ENCODE measurements at places on chromosomes 3 and 15.

- no peak for DNase-seq
Measured at GRCh38 chr3:130688015-130688688, 58.5 kb downstream of the PIK3R4 start.

DNA sequence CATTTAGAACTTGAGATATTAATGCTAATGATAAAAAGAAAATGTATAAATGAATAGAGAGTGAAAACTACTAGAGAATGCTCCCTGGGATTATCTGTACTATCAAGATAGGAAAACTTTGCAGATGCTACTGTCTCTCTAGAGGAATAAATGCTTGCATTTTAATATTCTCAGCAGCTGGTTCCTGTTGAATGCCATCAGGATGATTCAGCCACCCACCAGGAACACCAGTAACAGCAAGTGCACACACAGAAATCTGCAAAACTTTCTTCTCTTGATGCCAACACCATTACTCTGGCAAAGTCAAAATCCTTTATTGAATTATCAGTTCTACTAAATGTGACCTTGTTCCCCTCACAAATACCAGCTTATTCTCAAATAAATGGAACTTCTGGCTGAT is 148.4 kb downstream of the TIGIT start:
- no peak for DNase-seq

- no peak for DNase-seq
Measured at GRCh38 chr3:143419611-143420010, 300.0 kb downstream of the CHST2 start.

- no peak for DNase-seq
Measured at GRCh38 chr3:188212308-188212969, 58.5 kb downstream of the LPP start.

DNA sequence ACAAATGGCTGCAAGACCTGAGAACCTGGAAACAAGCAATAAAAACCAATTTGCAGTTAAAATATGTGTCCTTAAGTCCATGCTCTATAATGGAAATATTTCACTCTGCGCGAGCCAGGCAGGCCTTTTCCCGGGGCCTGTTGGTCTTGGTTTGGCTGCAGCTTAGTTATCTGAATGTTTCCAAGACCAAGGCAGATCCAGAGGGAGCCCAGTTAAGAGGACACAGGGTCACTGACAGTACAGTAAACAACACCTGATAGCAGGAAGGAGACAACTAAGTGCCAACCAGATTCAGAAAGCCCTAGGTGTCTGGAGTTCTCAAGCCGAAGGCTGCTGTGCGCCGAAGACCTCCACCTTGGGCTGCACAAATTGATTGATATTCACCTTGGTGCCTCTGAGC is 32.8 kb downstream of the THSD4 start:
- no peak for DNase-seq

DNA sequence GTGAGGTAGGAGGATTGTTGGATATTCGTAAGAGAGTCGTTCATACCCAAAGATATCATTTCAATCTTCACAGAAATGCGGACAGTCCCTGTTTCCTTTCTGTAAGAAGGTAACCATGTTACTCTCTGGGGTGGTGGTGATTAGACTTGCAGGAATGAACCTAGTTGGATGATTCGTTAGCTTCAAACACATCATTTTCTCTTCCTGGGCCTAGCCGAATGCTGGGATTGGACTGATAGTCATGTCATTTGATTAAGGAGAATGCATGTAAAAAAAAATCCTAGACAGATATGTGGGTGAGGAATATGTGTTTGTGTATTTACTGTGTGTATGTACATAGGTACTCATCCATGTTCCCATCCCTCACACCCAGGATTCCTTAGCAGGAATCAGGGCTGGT is 12.4 kb downstream of the SLCO3A1 start:
- DNase-seq: no peak

- no peak for DNase-seq
Measured at GRCh38 chr3:186653984-186654383, 11.8 kb upstream of the HRG start.

DNA sequence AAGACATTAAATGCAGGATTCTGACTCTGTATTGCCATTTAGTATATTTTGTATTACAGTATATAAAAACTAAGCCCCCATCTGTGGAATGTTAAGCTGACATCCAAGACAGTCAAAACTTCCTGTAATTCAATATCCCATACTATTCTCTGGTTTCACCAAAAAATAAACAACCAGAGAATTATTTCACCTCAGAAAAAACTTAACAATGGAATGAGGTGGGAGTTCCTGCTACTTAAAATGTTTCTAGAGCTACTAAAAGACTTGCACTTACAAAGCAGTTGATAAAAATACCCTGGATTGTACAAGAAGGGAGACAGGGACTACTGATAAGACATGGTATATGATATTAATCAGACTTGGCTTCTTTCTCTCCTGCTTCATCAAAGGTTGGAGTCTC is 8.3 kb downstream of the ARL13B start:
- no peak for DNase-seq

DNA sequence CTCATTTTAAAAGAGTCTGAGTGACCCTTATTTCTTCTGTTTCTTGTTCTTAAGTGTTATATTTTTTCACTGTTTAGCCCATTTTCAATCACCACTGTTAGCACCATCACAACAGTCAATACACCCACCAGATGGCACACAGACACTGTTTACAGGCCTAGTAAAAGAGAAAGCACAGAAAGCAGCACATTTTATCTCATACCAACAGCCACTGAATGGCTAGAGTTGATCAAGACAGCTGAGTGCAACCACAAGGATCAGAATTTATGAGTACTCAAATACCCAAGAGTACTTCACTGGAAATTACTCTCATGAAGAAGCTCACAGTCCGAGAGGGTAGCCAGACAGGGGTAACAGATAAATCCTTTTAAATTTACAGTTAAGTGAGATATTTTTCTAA is 127.0 kb downstream of the TFDP2 start:
- no peak for DNase-seq

DNA sequence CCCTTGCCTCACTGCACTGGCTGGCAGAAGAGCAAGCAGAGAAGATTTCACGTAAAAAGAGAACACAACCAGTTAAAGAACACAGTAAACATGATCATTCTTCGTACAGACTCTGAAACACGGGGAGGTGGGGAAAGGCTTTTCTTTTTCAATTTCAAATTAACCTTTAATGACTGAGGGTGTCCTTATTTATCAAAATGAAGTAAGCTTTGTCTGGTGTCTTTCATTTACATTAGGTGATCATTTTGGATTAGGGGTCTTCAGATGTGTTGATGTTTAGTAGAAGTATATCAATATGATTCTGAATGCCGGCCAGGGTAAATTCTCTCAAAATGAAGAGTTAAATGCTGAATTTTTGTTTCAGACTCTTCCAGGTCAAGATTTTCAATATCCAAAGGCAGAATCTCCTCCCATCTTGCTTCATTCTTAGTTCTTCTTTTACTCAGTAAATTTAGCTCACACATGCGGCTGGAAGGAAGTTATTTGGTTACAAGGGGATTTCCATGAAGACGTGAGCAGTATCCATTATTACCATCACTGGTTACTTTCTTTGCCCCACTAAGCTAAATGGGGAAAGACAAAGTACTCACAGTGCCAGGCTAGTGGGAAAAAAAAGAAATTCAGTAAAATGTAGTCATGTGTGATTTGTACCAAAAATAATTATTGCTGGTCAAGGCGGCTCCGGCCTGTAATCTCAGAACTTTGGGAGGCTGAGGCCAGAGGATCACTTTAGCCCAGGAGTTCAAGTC is 272.2 kb upstream of the NR2F2 start:
- no peak for DNase-seq

GRCh38 chr15:83358972-83359564 is 74.6 kb upstream of the BNC1 start:
- no peak for DNase-seq

GRCh38 chr3:15287565-15288330 is 44.6 kb downstream of the SH3BP5 start:
- DNase-seq: no peak

DNA sequence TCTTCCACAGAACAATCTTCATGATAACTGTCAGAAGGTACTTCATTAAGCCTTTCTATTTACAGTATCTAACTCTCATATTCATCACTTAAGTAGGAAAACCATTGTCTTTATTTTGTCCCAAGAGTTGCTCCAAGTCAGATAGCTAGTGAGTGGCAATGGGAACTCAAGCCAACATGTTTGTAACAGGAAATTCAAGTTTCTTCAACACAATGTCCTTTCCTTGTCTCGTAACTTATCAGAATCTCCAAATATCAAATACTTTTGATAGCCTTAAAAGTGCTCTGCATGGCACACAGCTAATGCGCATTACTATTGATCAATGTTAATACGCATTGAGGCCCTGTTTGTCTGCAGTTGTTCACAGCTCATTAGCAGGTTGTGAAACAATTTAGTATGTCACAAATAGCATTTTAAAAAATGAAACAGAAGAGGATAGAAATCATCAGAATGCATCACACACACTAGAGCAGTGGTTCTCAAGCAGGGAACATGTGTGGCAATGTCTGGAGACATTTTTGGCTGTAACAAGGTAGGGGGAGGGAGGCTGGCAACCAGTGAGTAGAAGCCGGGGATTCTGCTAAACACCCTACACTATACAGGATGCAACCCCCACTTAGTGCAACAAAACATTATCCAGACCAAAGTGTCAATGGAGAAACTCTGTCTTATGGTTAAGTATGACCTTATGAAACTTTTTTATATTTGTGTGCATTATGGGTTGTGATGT is 27.5 kb downstream of the BTLA start:
- DNase-seq: no peak

- DNase-seq: no peak
Measured at GRCh38 chr15:25939122-25939521, 76.0 kb upstream of the ATP10A start.

DNA sequence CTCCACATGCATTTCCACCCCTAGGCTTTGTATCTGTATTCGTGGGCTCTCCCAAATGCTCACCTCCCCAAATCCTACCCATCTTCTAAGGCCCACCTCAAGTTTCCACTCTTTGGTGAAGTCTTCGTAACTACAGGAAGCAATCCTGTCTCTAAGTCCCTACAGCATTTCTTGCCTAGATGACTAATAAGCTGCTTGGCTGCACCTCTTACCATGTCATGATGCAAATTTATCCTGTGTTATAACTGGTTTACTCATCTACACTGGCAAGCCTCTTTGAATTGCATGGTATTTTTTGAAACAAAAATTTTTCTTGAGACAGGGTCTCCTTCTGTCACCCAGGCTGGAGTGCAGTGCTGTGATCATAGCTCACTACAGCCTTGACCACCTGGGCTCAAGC is 73.3 kb downstream of the SETMAR start:
- no peak for DNase-seq

GRCh38 chr3:108124337-108125152 is 33.7 kb upstream of the CD47 start:
- DNase-seq: peak; percentile 78

DNA sequence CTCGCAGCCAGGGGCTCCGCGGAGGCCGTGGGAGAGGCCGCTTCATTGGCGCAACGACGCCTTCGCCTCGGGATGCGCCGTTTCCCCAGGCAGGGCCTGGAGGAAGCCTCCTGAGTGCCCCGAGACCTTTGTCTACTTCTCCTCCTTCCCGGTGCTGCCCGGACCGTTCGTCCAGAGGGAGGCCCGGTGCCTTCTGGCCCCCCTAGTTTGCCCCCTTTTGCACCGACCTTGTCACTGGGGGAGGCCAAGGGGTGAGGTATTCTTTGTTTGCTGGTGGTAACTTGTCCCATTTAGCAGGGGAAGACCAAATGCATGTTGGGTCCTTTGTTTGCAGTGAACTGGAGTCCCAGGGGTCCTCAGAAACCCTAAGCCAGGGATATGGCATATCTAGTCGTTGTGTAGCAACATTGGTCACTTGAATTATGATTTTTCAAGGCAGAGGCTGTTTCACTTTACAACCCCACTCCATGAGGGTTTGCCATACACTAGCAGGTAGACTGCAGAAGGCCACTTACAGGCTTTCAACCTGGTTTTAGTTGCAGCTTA is 615 bp downstream of the DHX30 start:
- DNase-seq: no peak

- no peak for DNase-seq
Measured at GRCh38 chr15:60326824-60327654, 70.7 kb downstream of the ANXA2 start.
